Lower leg skin (tissue), 4 donors: ENCODE measurements at places on chromosomes 13 and 19.

DNA sequence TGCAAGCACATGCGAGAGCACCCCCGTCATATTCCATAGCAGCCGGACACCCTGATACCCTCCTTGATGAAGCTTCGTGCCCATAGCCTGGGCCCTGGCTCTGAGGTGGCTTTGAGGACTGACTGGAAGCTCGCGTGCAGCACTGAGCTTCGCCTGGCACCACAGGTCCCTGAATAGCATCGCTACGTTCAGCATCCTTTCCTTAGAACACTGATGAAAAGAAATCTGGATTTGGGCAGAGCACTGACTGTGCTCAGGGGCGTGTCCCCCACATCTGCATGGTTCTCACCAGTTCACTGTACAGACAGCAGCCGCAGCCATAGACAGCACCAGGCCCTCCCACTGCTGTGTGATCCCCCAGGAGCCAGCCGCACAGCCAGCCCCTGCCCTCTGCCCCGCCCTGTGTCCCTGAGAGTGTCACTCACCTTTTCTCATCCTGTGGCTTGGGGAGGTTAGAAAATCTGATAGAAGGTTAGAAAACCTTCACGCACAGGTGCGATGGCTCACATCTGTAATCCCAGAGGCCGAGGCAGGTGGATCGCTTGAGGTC is 49.3 kb upstream of the SPACA7 start:
- no peak for DNase-seq

DNA sequence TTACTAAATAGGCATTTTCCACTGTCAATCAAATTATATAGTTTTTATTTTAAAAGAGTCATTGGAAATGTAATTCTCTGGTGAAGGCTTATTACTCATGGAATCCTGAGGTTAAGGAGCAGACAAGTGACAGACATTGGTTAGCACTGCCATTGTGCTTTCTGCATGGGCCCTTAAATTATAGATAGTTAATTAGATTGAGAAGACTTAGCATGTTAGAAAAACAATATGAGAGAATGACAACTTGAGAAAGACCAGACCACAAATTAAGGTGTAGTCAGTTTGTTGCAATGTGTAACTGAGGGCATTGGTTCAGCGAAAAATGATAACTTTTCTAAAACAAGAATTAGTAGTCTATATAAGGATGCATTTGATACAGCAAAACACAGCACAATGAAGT is 195.5 kb downstream of the SLITRK6 start:
- no peak for DNase-seq

DNA sequence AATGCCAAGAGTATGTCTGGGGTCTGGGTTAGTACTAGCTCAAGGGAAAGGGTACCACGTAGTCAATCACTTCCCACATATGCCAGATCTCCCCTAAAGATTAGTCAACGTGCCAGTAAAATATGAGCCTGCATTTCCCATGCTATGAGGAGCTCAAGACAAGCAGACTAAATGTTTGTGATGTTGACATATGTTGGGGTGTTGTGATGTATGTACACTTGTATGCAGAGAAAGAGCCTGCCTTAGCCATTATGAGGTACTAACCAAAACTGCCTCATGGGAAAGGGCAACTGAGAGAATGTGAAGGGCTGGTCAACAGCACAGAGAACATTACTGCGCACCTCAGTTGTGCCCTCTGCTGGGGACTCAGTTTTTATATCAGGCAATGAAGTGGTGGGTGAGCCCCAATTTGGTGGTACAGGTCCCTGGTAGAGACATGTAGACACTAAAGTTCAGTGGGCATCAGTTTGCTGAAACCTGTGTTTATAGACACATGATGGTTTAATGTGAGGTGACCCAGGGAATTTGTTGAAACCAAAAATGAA is 287.0 kb downstream of the DCT start:
- DNase-seq: no peak

GRCh38 chr13:84607261-84608013 is 725.2 kb upstream of the SLITRK1 start:
- DNase-seq: no peak

GRCh38 chr19:49506575-49507105 is 5.8 kb upstream of the FCGRT start:
- DNase-seq: no peak

GRCh38 chr19:934197-934840 is 8.5 kb downstream of the ARID3A start:
- no peak for DNase-seq

DNA sequence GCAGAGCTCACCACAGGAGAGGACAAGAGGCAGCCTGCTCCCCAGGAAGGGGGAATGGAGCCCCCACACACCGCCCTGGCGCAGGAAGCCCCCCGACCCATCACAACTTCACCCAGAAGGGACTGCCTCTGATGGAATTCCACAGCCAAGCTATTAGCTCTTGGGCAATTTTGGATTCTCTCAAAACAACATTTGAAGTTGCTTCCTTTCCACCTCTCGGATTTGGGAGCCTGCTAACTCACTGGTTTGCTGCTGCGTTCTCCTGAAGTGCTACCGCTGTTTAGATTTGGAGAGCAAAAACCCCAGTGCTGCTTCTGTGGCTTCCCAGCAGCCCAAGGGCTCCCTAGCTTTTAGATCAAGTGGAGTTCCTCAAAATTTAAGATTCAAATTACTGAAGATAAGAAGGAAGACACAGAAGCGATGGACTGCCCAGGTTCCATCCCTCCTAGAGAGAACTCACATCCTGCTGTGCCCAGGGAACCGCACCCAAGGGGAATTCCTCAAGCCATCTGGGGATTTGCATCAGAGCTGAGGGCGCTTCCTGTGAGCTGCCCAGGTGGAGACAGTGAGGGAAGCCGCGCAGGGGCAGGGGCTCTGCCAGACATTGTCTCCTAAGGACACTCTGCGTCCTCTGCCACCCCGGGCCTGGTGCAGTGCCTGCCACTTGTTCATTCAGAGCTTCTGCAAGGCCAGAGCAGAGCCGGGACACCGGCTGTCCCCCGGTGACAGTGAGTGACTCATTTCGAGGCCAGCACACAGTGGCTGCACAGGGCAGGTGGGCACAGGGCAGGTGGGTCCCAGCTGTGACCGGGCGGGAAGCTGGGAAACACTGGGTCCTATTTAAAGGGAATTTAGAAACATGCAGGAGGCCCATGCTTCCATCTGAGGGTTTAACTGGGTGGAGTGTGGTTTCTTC is 45.5 kb downstream of the COL4A1 start:
- no peak for DNase-seq

DNA sequence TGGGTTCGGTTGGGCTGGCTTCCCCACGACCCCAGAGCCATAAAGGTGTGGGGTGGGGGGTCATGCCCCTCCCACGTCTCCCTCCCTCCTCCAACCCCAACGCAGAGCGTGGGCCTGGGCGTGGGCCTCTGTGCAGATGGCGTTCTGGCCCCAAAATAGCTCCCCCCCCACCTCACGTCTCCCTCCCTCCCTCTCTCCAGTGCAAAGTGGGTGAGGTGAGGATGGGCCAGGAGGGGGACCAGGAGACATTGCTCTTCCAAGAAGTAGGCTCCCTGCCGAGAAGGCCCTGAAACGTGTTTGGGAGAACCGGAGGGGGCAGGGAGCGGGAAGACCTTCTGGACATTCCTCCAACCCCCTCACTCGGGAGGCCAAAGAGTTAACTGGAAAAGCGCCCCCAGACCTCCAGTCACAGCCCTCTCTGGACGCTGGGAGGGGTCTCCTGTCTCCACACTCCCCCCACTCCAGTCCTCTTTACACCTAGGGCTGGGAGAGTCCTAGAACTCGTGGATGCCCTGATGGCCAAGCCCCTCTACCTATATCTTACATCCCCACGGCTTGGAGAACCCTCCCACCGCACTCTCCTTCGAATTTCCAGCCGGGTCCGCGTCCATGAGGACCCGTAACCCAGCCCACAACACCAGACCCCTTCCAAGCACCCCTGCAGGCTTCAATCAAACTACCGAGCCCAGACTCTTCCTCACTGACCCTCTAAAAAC is 855 bp downstream of the UNC13A start:
- DNase-seq: no peak

DNA sequence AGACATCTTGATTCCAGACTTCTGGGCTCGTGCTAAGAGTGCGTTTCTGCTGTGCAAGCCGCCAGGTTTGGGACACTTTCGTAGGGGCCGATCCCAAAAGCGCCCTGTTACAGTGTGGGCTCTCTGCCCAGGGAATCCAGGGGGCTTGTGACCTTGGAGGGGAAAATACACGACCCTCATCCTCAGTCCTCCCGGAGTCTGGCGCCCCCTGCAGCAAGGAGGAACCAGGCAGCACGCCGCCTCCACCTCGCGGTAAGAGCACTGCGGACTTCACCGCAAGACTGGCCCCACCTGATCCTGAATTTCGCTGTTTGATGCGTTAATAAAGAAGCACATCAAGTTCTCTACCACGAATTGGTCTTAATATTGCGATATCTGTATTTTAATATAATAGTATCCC is 5.2 kb downstream of the POLRMT start:
- DNase-seq: no peak

GRCh38 chr19:3161453-3161852 is 17.1 kb upstream of the S1PR4 start:
- DNase-seq: no peak

GRCh38 chr13:94967183-94968039 is 255.1 kb upstream of the SOX21 start:
- DNase-seq: no peak

- DNase-seq: no peak
These were observed 6.1 kb downstream of the ATP13A1 start for GRCh38 chr19:19657397-19657783.

DNA sequence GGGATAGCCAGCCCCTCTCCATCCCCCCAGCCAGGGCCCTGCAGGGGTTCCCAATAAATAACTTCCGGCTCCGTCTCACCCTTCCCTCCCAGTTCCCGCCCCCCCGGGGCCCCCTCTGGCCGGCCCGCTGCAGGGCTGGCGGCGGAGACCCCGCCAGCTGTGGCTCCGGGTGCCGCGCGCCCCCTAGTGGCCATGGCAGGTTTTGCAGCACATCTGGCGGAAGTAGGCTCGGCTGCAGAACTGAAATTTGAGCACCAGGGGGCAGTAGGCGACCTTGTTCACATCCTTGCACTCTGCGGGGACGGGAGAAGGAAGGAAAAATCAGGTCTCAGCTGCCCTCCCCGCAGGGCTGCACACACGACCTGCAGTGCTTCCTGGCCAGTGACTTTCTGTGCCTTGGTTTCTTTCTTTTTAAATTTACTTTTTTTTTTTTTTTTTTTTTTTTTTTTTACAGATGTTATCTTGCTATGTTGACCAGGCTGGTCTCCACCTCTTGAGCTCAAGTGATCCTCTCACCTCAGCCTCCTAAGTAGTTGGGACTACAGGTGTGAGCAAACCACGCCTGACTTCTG is 3.6 kb upstream of the MYO1F start:
- DNase-seq: peak; percentile 96

GRCh38 chr13:53499576-53500133 is 471.0 kb downstream of the OLFM4 start:
- DNase-seq: no peak

DNA sequence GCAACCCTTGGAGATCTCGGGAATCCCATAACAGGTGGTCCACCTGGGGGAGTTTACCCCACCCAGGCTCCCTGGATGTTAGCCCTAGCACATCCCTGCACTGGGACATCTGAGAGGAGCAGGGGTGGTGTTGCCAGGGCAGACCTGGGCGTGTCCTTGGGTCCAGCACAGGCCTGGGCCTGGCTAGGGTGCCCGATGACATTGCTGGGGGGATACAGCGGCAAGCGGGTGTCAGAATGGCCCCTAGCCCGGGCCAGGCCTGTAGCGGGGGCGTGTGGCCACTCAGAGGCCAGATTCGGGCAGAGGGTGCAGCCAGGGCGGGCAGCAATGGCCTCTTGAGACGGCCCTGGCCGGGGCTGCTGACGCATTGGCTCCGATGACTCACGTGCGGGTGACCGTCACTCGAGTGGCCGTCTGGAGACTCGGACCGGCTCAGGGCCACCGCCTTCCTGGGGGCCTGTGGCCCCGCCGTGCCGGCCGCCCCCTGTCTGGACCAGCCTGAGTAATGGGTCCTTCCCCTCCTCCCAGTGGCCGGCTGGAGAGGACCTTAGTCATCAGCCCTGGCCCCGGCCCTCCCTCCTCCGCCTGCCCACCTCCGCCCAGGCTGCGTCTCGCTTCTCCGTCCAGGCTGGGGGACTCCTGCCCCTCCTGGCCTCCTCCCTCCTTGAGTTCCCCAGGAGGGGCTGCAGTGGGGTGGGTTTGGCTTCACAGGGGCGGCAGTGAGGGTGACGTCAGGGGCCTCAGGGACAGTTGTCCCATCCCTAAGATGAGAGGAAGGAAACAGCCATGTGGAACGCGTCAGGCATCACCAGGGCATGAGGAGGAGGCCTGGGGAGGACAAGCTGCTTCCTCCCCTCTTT is 23.2 kb upstream of the CRTC1 start:
- no peak for DNase-seq

GRCh38 chr19:51123381-51123800 is 1.3 kb upstream of the SIGLEC9 start:
- peak; percentile 32 for DNase-seq

DNA sequence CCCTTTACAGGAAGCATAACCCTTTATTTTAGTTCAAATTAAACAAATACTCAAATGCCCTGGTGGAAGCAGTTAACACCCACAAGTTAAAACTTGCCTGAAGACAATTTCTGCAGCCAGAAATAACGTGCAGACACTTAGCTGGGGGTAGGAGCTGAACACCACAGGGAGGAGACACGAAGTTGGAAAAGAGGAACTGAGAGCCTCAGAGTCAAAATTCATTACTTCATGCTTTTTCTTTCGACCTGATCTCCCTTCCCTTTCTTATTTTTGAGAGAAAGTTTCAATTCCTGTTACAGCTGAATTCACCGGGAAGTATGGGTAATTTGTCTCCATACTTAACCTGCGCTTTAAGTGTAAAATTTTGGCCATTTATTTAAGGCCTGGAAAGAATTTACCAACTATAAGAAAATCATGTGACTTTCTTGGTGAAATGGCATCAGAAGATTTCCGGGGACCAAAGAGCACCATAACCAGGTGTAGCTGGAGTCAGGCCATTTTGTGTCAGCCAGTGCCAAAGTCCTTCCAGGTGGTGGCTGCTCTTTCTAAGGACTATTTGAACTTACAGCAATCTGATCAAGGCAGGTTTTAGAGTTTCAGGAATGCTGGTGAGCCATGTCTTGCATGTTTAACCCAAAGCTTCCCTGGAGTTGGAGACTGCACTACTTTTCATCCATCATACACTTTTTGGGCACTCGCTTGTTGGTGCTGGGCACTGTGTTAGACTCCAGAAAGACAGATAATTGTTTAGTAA is 46.5 kb upstream of the RCBTB2 start:
- no peak for DNase-seq

GRCh38 chr19:34513767-34514166 is 32.2 kb downstream of the WTIP start:
- DNase-seq: no peak

DNA sequence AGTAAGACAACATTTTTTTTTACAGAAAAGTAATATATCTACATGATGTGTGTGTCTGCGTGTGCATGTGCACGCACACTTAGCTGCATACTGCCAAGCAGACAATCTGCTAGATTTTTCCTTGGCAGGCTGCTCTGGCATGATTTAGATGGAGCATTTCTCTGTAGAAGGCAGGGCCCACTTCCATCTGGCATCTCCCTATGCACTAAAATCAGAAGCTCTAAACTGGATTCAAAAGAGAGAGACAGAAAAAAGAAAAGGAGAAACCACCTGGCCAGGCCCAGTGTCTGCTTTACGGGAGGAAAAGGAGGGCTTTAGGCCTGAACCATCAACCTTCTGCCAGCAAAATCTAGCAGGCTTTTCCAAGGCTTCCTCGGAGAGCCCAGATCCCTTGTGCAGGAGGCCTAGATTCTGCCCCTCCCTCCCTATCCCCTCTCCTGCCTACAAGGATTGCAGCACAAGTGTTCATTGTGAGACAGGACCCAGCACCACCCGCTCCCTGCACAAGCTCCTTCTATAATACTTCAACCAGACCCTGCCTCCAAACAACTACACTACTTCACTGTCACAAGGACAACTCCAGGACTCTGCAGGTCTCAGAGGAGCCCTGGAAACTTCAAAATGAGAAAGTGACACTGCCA is 99.3 kb downstream of the DOCK9 start:
- no peak for DNase-seq
